ENCODE measurements at places on chromosomes 7 and 10. TPM values are rescaled to one million over a fixed set of nuclear protein-coding genes. Genes with fewer than 3 reads are reported as not detected.

DNA sequence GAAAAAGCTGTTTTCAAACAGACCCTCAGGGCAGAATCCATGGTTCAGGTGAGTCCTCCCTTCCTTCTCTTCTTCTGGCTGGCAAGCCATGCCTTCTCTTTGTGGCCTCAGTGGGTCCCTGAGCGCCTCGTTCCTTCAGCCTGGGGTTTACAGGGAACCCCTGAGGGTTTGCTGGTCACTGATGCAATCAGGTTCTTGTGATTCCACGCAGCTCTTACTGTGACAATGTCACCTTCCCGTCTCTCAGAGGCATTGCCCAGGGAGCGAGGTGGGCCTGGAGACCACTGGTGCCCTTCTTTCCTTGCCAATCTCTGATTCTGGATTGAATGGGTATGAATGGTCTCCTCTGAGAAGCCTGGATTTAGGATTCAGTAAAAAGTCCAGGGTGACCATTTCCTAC lies 132.2 kb downstream of the ADARB2 start:
- DNase-seq: no peak

DNA sequence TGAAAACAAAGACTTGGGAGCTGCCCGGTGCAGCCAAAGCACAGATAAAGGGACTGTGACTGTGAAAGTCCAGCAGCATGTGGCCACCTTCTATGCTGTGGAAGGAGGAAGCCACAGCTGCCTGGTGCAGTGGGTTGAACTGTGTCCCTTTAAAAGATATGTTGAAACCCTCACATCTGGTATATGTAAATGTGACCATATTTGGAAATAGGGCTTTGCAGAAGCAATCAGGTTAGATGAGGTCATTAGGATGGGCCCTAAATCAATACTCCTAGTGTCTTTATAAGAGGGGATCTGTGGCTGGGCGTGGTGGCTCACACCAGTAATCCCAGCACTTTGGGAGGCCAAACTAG lies 136.9 kb downstream of the GLI3 start:
- DNase-seq: no peak

- DNase-seq: no peak
Observed at GRCh38 chr7:12583922-12584321, 13.4 kb downstream of the SCIN start.

DNA sequence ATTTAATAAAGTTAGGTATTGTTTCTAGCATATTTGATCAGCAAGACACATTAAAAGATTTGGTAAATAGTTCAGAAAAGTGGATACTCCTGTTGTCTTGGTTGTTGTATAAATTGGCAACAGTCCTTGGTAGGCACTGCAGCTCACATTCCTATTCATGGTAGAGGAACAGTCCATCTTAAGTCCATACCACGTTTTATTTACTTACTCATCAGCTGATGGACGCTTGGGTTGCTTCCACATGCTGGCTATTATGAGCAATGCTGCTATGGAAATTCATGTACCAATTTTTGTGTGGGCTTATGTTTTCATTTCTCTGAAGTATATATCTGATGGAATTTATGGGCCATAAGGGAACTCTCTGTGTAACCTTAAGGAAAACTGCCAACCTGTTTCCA lies 43.3 kb downstream of the C10orf120 start:
- no peak for DNase-seq

- DNase-seq: no peak
Observed at GRCh38 chr10:122296363-122297120, 25.4 kb downstream of the BTBD16 start.

DNA sequence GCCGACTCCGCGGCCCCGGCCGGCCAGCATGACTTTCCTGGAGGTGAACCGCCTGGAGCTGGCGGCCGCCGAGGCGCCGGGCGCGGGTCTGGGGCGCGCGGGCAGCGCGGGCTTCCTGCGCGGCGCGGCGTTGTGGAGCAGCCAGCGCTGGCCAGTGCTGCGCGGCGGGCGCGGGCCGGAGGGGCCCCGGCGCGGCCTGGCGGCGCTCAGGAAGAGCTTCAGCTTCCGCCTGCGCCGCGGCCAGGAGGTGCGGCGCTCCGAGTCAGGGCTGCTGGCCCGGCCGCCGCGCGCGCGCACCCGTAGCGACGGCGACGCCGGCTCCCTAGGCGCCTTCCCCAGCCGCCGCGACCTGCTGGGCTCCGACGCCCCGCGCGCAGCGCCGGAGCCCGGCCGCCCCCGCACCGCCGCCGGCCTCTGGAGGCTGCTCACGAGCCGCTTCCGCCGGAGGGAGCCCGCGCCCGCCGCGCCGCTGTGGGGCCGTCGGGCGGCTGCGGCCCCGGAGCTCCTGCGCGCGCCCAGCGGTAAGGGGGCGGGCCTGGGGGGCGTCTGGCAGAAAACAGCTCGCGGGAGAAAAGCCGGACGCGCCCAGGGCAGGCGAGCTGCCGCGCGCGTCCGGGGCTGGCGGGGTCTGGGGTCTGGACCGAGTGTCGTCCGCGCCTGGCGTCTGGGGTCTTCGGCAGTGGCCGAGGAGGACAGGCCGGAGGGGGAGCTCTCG lies 29.0 kb downstream of the AGAP3 start:
- DNase-seq: no peak

Gene SEMA4G
- polyA plus RNA-seq: 9.1 TPM

Gene RASSF4
- polyA plus RNA-seq: 8.1 TPM

Measured in ovary (tissue), 10 donors.